ENCODE measurements at places on chromosomes 1 and 21.

GRCh38 chr21:31443736-31444521, 99.9 kb upstream of the TIAM1 start:
- no peak for DNase-seq

DNA sequence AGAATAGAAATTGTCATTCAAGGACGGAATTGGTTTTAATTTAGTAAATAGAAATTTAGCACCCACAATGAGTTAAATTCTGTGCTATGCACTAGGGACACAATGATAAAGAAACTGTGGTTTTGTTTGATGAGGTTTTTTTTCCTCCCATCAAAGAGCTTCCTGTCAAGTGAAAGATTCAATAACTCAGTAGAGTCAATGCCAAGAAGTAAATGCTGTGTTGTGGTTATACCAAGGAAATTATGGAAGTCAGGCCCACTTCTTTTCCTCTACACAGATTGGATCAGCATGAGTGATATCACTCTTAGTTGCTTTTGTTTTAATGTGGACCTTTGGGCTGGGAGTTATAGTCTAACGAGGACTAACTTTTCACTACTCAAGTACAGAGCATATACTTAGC, 1269.6 kb upstream of the ADGRL2 start:
- DNase-seq: no peak

DNA sequence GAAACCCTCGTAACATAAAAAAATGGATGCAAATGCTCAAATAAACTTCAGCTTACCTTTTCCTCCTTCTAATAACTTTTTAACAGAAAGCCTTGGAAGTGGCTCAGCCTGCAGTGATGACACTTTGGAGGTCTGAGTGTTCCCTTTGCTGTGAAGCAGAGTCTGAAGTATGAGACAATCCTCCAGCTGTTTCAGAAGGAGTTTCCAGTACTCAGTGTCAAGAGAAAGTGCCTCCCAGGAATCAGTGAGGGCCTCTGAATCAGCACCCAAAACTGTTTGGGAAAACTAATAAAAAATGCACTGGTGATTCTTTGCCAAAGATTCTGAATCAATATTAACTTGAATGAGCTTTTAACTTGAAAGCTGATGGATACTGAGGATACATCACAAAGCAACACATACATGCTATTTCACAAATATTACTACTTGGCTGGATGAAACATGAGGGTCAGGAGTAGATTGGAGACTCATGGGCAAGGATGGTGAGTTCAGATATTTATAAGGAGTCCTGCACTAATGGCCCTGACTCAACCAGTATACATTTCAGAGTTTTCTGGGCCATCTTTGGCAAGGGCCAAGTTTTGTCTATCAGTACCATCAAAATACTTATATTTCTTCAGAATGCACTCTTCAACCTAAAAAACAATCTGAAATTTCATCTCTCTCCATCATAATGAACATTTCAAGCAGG, 77.0 kb downstream of the IARS2 start:
- no peak for DNase-seq

DNA sequence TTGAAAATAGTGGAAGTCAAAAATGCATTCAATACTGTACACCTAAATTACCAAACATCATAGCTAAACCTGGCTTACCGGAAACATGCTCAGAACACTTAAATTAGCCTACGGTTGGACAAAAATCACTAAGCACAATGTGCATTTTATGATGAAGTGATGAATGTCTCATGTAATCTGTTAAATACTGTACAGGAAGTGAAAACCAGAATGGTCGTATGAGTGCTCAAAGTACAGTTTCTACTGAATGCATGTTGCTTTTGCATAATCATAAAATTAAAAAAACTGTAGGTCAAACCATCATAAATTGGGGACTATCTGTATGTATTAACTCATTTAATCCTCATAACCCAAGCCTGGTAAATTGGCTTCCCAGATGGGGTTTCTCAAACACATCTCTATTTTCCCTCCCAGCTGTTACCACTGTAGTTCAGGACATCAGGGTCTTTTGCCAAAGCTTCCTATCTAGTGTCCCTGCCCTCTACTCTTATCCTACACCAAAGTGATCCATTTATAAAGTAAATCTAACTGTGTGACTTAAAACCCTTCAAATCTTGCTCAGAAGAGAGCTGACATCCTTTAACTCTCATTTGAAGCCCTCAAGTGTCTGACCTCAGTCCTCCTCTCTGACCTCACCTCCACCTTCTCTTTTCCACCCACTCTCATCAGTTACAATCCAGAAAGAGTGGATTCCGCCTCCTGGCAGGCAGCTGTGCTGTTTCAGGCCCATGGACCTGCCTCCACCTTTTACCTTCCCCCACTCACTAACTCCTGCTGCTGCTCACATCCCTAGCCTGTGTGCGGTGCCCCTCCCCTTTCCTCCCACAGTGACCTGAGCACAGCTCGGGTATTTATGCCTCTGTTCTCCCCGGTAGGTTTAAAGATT, 356.4 kb upstream of the ST6GALNAC5 start:
- DNase-seq: no peak

GRCh38 chr1:3907621-3908165, 7.6 kb upstream of the C1orf174 start:
- DNase-seq: peak; percentile 56

All from activated effector memory CD4-positive, alpha-beta T cell treated with anti-CD3 and anti-CD28 coated beads, Interleukin-2, amount 50 U/mL, for 16 hours (primary cell).